K562 (cell line): ENCODE measurements at places on chromosomes 13 and 19. TPM values are rescaled to one million over a fixed set of nuclear protein-coding genes. Genes with fewer than 3 reads are reported as not detected.

Gene PSG2
- total RNA-seq = not detected in 2 replicates

Gene SSC5D
- total RNA-seq = 0.67 and 0.71 TPM in 2 replicates

Gene PTGER1
- 0.29 and 0.35 TPM in 2 replicates for total RNA-seq

Gene C19orf67
- 1.1 and 2.1 TPM in 2 replicates for total RNA-seq

Gene ADM5
- 5.4 and 7.0 TPM in 2 replicates for total RNA-seq

Gene SHANK1
- total RNA-seq = 1.3 and 1.8 TPM in 2 replicates

- H3K27ac ChIP-seq = no peak overlapping the region
- no peaks in the 10 kb centered on the region for H3K4me1 ChIP-seq
- H3K36me3 ChIP-seq = no peaks in the 10 kb centered on the region
- no peak for DNase-seq
- H3K4me3 ChIP-seq = no peak overlapping the region
Observed at GRCh38 chr13:42592915-42593900, 19.3 kb downstream of the TNFSF11 start.

GRCh38 chr13:72146816-72147215, 279.8 kb upstream of the DACH1 start:
- H3K27me3 ChIP-seq = no peaks in the 10 kb centered on the region
- no peak for DNase-seq
- H3K36me3 ChIP-seq = no peaks in the 10 kb centered on the region
- H3K27ac ChIP-seq = no peak overlapping the region

GRCh38 chr13:100459747-100460146, 128.8 kb downstream of the GGACT start:
- DNase-seq = no peak
- no peaks in the 10 kb centered on the region for H3K27me3 ChIP-seq
- H3K4me3 ChIP-seq = no peak overlapping the region

- no peaks in the 10 kb centered on the region for H3K36me3 ChIP-seq
- H3K4me1 ChIP-seq = peaks cover 19% of the 10 kb centered on the region
- peak; percentile 88 for DNase-seq
- no peaks in the 10 kb centered on the region for H3K27me3 ChIP-seq
- H3K27ac ChIP-seq = 0 out of 3 replicates have a peak overlapping the region, but pooled peaks have one; percentile 28
Observed at GRCh38 chr19:19145684-19146608, 7.7 kb upstream of the TMEM161A start.

GRCh38 chr19:19459073-19459472, 53.6 kb downstream of the GATAD2A start:
- no peak overlapping the region; the same call in 2 of the 3 replicates for H3K27ac ChIP-seq
- H3K27me3 ChIP-seq = no peaks in the 10 kb centered on the region
- H3K4me3 ChIP-seq = no peak overlapping the region
- peaks cover 34% of the 10 kb centered on the region for H3K4me1 ChIP-seq

DNA sequence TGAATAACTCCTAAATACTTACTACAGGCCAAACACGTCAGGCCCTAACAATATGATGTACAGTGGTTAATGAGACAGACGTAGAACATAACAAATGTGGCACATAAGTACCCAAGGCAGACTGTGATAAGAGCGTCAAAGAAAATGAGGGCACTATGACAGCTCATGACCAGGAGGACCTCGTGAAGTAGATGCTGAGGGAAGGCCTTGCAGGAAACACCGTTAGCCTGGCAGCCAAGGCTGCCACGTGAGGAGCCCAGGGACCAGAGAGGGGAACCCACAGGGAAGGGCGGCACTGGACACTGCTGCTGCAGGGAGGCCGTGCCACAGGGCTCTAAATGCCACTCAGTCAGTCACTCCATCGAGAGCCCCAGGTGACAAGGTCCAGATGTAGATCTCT, 5.7 kb downstream of the TUBGCP3 start:
- no peak for DNase-seq
- peaks cover 16% of the 10 kb centered on the region for H3K4me1 ChIP-seq
- H3K27me3 ChIP-seq = no peaks in the 10 kb centered on the region
- H3K4me3 ChIP-seq = no peak overlapping the region
- no peak overlapping the region for H3K27ac ChIP-seq

- peaks cover 9% of the 10 kb centered on the region; the same call in 2 of the 3 replicates for H3K4me1 ChIP-seq
- H3K27ac ChIP-seq = peak overlapping the region; percentile 64
- no peaks in the 10 kb centered on the region for H3K27me3 ChIP-seq
- peak overlapping the region; percentile 68 for H3K4me3 ChIP-seq
Observed at GRCh38 chr13:32585550-32586079, 637 bp upstream of the PDS5B start.

- H3K4me3 ChIP-seq = no peak overlapping the region
- no peak for DNase-seq
- no peak overlapping the region for H3K27ac ChIP-seq
- H3K4me1 ChIP-seq = no peaks in the 10 kb centered on the region
- H3K27me3 ChIP-seq = peaks cover 6% of the 10 kb centered on the region; the same call in 1 of the 2 replicates
Observed at GRCh38 chr19:29040951-29041350, 172.0 kb downstream of the UQCRFS1 start.

DNA sequence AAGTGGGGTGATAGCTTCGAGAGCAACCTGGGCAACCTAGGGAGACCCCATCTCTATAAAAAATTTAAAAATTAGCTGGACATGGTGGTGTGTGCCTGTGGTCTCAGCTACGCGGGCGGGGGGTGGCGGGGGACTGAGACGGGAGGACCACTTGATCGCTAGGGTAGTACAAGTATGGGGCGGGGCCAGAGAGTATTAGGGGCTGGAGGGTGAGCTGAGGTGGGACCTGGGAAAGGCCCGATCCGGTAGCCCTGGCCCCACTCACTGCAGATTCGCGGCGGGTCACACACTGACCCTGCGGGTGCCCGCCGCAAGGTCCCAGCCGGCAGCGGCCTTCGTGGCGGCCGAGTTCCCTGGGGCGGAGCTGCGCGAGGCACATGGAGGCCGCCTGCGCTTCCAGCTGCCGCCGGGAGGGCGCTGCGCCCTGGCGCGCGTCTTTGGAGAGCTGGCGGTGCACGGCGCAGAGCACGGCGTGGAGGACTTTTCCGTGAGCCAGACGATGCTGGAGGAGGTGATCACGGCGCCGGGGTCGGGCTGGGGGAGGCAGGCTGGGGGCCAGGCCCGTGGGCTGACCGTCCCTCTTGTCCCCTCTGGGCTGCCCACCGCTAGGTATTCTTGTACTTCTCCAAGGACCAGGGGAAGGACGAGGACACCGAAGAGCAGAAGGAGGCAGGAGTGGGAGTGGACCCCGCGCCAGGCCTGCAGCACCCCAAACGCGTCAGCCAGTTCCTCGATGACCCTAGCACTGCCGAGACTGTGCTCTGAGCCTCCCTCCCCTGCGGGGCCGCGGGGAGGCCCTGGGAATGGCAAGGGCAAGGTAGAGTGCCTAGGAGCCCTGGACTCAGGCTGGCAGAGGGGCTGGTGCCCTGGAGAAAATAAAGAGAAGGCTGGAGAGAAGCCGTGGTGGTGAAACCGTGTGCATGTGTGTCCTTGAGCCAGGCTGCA, 2.0 kb upstream of the ARHGAP45 start:
- H3K27me3 ChIP-seq = no peaks in the 10 kb centered on the region
- H3K4me1 ChIP-seq = peaks cover 9% of the 10 kb centered on the region
- DNase-seq = no peak
- H3K36me3 ChIP-seq = peaks cover 19% of the 10 kb centered on the region; the same call in 2 of the 3 replicates
- H3K27ac ChIP-seq = no peak overlapping the region

DNA sequence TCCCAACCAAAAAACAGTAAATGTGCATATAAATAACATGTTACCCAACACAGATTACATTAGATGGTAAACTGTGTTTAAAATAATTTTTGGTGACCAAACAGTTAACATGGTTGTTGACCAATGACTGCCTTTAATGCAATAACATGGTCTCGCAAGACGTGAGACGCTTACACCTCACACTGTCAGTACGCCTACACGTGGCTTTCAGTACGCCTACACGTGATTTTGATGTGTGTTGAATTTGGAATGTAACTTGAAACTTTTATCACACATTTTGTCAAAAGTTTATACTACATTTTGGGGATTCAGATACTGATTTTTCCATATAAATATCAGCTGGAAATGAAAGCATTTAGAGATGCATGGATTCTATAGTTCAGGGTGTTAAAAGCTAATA, 32.0 kb downstream of the SLC7A9 start:
- H3K27me3 ChIP-seq = peaks cover 13% of the 10 kb centered on the region; the same call in 2 of the 3 replicates
- no peak overlapping the region for H3K27ac ChIP-seq
- no peaks in the 10 kb centered on the region for H3K36me3 ChIP-seq
- H3K4me1 ChIP-seq = no peaks in the 10 kb centered on the region
- no peak for DNase-seq

- peaks cover 30% of the 10 kb centered on the region for H3K4me1 ChIP-seq
- peak overlapping the region; percentile 20; the same call in 1 of the 3 replicates for H3K27ac ChIP-seq
- H3K27me3 ChIP-seq = peaks cover 13% of the 10 kb centered on the region; the same call in 1 of the 2 replicates
Observed at GRCh38 chr19:33177417-33177979, 16.6 kb upstream of the LRP3 start.

DNA sequence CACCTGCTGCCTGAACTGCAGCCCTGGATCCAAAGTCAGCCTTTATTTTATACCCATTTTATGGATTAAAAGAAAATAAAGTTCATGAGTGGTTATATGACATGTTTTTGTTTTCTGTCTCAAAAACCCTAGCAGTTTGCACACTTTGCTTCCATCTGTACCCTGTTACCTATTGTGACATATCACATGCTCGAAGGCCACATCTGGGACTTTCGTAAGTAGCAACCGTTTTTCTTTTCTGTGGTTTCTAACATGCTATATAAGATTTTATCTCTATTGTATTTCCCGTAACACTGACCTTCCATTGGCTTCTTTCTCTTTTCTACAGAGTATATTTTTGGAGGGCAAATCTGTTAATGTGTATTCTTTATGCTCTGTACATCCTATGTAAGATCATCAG, 1007.2 kb downstream of the PCDH9 start:
- H3K36me3 ChIP-seq = no peaks in the 10 kb centered on the region
- no peak for DNase-seq
- H3K27me3 ChIP-seq = no peaks in the 10 kb centered on the region
- H3K4me1 ChIP-seq = no peaks in the 10 kb centered on the region
- H3K4me3 ChIP-seq = no peak overlapping the region
- H3K27ac ChIP-seq = no peak overlapping the region

DNA sequence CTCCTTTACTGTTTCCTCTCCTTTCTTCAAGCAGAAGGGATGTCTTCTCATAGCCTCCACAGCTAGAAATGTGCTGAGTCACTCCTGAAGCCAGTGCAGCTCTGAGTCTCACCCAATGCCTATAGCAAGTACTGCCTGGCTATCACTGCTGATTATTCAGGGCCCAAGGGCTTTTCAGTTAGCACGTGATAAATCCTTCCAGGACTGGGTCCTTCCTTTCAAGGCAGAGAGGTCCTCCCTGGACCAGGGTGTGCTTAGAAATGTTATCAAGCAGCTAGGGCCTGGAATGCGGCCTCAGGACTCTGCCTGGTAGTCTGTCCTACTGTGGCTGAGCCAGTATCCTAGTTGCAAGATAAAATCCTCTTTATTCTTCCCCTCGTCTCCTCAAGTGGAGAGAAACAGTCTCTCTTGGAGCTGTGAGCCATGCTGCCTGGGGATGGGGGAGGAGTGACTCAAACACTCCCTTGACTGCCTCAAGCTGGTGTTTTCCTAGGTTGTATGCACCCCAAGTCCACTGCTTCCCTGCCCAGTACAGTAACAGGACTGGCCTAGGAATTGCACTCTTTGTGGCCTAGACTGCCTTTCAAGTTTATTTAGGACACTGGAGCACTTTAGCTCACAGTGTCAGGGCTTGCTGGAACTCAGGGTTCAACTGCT, 198.7 kb upstream of the SERP2 start:
- H3K27me3 ChIP-seq = no peaks in the 10 kb centered on the region
- no peaks in the 10 kb centered on the region; the same call in 2 of the 3 replicates for H3K4me1 ChIP-seq
- no peak overlapping the region for H3K4me3 ChIP-seq
- peak; percentile 53 for DNase-seq

DNA sequence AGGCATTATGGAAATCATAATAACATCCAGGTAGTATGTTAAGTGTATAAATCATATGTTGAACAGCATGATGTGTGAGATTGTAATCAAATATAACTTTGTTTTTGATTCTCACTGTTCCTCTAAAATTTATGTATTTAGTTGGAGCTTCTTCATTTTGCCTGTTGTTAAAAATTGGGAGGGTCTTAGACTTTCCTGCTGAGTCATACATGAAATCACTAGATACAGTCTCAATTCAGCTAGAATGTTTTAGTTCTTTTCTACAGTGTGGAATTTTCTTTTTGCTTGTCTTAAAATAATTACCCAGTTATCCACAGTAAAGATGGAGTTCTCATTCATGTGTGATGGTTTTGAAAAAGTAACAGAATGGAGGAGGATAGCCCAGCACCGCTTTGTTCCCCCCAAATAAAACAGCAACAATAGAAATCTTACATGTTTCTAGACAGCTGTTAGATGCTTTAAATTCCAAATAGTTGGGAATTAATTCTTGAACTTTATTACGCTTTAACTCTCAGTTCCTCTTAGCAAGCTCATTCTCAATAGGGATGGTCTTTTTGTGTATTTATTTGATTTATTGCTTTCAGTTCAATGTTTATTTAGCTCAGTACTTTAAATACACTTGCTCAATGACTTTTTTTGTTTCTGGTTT, 109.5 kb downstream of the PDS5B start:
- no peak overlapping the region for H3K27ac ChIP-seq
- H3K36me3 ChIP-seq = peaks cover 8% of the 10 kb centered on the region; the same call in 1 of the 3 replicates
- DNase-seq = no peak
- no peaks in the 10 kb centered on the region for H3K4me1 ChIP-seq

- H3K27ac ChIP-seq = no peak overlapping the region
- H3K27me3 ChIP-seq = no peaks in the 10 kb centered on the region
- no peak overlapping the region for H3K4me3 ChIP-seq
- H3K36me3 ChIP-seq = no peaks in the 10 kb centered on the region
- no peaks in the 10 kb centered on the region; the same call in 1 of the 2 replicates for H3K4me1 ChIP-seq
- no peak for DNase-seq
Observed at GRCh38 chr19:43438291-43439031, 23.8 kb downstream of the TEX101 start.

DNA sequence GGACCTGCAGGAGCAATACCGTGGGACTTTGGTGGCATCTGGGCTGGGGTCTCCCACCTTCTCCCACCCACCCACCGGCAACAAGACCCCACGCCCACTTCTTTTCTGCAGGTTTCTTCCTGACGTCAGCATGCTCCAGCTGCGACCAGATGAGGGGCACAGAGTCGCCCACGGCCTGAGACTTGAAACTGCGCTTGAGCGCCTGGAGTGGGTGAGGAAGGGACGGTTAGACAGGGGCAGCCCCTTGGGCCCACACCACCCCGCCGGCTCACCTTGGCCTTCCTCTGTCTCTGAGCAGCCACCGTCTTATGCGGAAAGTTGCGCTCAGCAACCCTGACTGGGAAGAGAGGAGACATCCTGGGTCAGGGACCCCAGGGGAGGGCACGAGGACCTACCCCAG, 2.2 kb downstream of the GARIN5B start:
- no peaks in the 10 kb centered on the region for H3K36me3 ChIP-seq
- H3K4me3 ChIP-seq = no peak overlapping the region
- H3K4me1 ChIP-seq = no peaks in the 10 kb centered on the region

GRCh38 chr19:56101095-56101494, 20.0 kb downstream of the ZNF787 start:
- no peak overlapping the region for H3K4me3 ChIP-seq
- peaks cover 68% of the 10 kb centered on the region for H3K36me3 ChIP-seq
- H3K27me3 ChIP-seq = no peaks in the 10 kb centered on the region
- H3K4me1 ChIP-seq = peaks cover 29% of the 10 kb centered on the region; the same call in 1 of the 2 replicates
- H3K27ac ChIP-seq = no peak overlapping the region
